Immature natural killer cell (primary cell): ENCODE measurements at places on chromosomes 13 and 19. TPM values are rescaled to one million over a fixed set of nuclear protein-coding genes. Genes with fewer than 3 reads are reported as not detected.

Gene VAV1
- 19.4 TPM for polyA plus RNA-seq

Gene LILRB3
- polyA plus RNA-seq = 0.21 TPM

Gene ZNF568
- polyA plus RNA-seq = 8.6 TPM

GRCh38 chr19:51514866-51515481 is 13.4 kb upstream of the SIGLEC12 start:
- peak; percentile 51 for DNase-seq

- no peak for DNase-seq
Observed at GRCh38 chr13:90498096-90498495, 849.4 kb upstream of the MIR17HG start.

DNA sequence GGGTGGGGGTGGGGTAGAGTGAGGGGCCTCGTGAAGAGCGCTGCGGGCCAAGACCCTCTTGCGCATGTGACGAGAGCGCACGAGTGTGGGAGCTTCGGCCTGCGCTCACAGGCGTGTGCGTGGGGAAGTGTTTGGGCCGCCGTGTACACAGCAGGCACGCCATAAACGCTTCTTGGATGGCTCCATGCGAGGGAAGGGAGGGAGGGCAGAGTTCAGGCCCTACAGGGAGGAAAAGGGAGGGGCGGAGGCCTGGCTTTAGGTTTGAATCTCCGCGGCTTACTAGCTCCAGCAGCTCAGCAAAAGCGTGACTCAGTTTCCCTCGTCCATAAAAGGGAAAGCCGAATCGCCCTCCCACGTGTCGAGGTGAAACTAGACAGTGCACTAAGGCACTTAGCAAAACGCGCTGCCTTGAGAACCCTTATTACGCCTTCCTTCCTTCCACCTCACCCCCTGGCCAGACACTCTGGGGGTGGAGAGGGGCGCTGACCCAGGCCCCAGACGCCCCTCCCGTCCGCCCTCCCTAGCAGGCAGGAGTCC is 12.5 kb downstream of the GADD45B start:
- no peak for DNase-seq

DNA sequence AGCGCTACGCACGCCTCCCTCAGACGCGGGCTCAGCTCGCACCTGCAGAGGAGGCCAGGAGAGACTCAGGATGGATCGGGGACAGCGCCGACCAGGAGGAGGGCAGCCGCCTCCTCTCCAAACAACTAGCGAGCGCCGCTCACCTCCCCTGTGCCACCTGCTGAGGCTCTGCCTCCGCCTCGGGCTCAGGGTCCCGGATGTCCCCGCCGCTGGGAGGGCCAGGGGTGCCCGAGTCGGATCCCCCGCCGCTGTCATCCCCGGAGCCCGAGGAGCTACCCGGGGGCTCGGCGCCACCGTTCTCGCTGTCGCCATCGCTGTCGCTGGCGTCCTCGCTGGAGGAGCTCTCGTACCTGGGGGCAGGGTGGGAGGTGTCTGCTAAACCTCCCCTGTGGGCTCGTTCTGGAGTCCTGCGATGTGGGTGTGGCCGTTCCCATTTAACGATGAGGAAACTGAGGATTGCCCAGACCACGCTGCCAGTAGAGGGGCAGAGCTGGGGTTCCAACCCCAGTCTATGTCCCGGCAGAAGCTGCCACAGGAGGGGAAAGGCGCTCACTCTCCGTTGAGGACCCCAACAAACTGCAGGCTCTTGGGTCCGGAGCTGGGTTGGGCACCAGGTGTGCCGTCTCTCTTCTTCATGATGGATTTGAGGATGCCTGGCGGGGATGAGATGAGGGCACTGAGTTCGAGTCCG is 9.2 kb downstream of the KANK3 start:
- DNase-seq = no peak

DNA sequence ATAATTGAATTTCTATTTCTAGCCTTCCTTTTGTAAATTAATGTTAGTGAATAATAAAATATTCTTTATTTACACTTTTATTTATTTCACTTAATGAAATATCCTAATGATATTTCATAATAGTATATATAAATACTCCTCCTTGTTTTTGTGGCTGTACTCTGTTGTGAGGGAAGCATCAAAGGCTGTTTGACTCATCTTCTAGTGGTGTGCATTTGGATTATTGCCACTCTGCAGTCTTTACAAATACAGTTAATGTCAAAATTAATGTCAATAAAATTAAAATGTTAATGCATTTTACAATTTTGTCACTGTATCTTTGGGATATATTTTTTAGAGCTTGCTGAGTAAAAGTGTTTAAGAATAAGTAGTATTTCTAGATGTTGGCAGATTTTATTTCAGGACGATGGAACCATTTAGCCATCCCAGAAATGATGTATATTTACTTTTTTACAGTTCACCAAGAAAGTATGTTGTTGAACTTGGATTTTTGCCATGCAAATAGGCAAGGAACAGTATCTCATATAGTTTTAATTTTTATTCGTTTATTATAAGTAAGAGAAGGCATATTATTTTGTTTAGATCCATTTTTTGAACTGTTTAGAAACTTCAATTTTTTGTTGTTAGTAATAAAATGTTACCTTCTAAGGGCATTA is 281.2 kb upstream of the SLITRK6 start:
- DNase-seq = no peak

GRCh38 chr19:1622007-1622406 is 16.7 kb upstream of the UQCR11 start:
- no peak for DNase-seq

DNA sequence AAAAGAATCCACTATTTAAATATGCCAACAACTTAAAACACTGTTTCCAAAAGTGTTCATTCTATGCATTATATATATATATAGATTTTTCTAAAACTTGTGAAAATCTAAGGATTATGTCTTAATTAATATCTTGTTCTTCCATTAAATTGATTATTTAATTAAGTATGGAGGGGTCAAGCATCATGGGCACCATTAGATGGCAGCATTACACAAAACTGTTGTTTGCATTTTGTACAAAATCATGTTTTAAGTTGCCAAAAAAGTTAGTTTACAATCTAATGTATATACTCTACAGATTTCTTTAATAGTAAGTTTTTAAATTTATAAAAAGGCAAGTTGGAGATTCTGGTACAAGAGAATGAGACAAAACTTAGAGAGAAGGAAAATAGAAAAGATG is 213.2 kb upstream of the EDNRB start:
- DNase-seq = no peak

DNA sequence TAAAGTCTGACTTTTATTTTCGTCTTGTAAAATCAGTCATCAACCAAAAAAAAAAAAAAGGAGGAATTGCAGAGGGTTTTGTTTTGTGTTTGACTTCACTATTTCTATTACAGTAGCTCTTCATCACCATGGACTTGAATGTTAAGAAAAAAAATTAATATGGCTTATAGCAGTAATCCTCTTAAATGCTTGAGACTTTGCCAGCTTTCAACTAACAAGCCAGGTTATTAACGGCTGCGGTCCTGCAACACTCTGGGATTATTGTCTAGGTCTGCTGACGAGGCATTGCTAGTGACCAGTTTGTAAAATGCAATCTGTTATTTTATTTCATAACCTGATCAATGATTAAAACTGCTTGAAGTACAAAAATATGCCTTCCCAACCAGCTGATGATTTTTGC is 647.2 kb upstream of the KLHL1 start:
- DNase-seq = no peak

DNA sequence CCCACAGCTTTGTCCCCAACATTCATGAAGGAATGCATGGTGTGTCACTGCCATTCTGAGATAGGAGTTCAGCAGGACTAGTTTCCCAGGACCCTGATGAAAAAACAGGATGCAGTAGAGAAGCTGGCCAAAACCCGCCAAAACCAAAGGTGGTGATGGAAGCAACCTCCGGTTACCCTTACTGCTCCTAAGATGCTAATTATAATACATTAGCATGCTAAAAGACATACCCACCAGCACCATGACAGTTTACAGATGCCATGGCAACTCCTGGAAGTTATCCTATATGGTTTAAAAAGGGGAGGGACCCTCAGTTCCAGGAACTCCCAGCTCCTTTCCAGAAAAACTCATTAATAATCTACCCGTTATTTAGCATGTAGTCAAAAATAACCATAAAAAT is 59.9 kb upstream of the KCTD15 start:
- no peak for DNase-seq

DNA sequence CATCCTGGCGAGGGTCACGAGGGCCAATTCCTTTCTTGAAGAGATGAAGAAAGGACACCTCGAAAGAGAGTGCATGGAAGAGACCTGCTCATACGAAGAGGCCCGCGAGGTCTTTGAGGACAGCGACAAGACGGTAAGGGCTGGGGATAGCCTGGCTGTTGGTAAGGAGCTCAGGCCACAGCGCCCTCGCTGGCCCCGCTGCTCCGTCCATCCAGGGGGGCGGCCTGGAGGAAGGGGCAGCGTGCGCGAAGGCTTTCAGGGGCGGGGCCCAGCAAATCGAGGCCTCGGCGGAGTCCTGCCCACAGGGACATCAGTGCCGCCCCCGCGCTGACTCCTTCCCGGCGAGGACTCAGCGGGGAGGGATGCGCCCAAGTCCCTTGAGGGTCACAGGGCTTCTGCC is 6.9 kb downstream of the F10 start:
- no peak for DNase-seq

DNA sequence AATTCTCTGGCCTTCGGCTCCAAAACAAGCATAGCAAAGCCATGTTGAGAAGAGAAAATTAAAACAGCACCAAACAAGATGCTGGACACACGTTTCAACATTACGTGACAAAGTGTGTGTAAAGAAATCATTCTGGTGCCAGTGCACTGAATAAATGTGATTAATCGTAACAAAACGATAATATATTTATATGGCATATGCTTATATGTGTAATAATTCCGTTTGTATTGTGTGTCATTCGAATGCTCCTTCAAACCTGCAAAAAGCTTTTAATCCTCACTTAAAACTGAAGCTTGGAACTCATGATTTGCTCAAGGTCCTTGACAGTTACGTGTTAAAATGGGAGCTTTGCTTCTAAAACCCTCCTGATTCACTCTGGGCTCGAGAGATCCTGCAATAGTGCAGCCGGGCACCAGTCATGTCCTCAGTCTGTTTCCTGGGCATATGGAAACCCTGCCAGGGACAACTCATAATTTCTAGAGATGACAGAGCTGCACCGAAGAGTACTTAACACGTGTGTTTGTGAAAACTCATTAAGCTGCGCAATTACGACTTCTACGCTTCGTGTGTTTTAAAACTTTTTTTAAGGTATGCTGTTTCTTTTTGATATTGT is 731 bp upstream of the AKAP8L start:
- DNase-seq = no peak

DNA sequence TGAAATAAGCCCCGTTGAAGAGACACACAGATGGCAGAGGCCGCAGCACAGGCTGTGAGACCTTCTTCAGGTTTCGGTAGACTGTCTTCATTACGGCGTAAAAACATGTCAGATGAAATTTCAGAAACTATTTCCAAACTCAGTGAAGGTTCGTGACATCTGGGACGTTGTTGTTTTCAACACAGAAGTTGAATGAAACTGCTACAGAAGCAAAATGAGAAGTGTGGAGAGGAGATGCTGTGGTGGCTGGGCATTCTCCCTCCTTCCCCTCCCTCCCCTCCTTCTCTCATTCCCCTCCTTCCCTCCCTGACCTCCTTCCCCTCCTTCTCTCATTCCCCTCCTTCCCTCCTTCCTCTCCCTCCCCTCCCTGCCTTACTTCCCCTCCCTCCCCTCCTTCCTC is 113.6 kb downstream of the ATP11A start:
- no peak for DNase-seq
